Umbilical cord (tissue), 2 donors: ENCODE measurements at places on chromosomes 7 and 10. TPM values are rescaled to one million over a fixed set of nuclear protein-coding genes. Genes with fewer than 3 reads are reported as not detected.

CNPY1 gene
- total RNA-seq: 0.96 TPM

RALA gene
- 7.5 TPM for total RNA-seq

CALML5 gene
- not detected for total RNA-seq

FEZF1 gene
- 0.48 TPM for total RNA-seq

STEAP1 gene
- 3.9 TPM for total RNA-seq

FBH1 gene
- 62.1 TPM for total RNA-seq

ASB10 gene
- not detected for total RNA-seq

NACAD gene
- 1.4 TPM for total RNA-seq

FIGNL1 gene
- 9.6 TPM for total RNA-seq

DNA sequence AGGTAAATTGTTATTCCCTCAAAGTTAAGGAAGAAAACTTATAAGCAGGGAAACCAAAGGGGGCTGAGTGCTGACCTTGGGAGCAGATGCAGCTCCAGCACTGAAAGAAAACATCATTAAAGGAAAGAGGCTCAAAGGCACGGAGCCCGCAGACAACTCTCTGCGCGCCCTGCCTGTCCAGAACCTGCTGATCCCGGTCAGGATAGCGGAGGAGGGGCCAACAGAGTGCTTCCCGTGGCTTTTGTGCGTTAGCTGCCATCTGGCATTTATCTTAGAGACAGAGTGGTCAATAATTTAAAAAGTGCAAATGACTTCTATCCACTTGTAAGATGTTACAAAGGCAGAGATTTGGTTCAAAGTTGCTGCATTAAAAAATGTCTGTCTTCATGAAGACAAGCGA is 162.1 kb downstream of the FANK1 start:
- DNase-seq: no peak

DNA sequence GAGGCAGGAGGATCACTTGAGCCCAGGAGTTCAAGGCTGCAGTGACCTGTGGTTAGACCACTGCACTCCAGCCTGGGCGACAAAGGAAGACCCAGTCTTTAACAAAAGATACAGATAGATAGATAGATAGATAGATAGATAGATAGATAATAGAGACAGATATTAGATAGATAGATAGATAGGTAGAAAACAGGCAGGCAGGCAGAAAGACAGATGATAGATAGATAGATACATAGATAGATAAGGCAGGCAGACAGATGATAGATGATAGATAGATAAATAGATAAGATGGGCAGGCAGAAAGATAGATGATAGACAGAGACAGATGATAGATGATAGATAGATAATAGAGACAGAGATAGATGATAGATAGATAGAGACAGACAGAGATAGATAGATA is 54.5 kb downstream of the TMEM130 start:
- DNase-seq: no peak

- no peak for DNase-seq
Measured at GRCh38 chr10:21503542-21503941, 21.9 kb downstream of the SKIDA1 start.

- DNase-seq: no peak
Measured at GRCh38 chr10:119538632-119539358, 3.7 kb downstream of the RGS10 start.

DNA sequence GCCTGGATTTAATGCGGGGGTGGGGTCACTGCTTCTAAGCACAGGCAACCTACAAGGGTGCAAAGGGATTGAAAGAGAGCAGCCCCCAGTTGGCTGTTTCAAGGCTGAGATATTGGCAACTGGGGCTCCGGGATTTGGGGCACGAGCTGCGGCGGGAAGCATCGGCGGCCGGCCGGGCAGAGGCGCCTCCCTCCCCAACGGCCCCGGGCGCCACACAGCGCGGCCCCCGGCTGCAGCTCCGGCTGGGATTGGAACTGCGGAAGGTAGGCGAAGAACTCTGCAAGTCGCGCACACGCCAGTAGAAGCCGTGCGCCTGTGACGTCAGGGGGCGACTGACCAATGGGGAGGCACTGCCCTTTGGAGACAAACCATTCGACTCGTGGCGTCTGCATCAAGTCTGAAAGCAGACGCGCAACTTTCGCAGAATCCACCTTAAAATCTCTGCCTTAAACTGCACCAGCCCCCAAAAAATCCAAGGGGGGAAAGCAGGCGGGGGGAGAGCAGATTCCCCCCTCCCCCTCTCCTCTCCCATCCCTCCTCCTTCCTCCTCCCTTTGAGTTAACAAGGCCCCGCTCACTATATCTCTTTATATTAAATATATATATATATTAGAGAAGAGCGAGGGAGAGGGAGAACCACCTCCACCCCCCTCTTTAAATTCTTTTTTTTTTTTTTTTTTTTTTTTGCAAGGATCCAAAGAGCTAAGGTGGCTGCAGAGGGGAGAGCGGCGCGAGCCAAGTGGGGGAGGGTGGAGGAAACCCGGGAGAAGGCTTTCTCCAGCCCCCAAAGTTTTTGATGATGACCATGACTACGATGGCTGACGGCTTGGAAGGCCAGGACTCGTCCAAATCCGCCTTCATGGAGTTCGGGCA is at the start of gene DLX6:
Gene DLX6, plus strand, starts transcription at position 371 of the 872 bp plus-strand sequence. Its CDS starts 425 bp downstream, at position 796.
- peak; percentile 45 for DNase-seq

DNA sequence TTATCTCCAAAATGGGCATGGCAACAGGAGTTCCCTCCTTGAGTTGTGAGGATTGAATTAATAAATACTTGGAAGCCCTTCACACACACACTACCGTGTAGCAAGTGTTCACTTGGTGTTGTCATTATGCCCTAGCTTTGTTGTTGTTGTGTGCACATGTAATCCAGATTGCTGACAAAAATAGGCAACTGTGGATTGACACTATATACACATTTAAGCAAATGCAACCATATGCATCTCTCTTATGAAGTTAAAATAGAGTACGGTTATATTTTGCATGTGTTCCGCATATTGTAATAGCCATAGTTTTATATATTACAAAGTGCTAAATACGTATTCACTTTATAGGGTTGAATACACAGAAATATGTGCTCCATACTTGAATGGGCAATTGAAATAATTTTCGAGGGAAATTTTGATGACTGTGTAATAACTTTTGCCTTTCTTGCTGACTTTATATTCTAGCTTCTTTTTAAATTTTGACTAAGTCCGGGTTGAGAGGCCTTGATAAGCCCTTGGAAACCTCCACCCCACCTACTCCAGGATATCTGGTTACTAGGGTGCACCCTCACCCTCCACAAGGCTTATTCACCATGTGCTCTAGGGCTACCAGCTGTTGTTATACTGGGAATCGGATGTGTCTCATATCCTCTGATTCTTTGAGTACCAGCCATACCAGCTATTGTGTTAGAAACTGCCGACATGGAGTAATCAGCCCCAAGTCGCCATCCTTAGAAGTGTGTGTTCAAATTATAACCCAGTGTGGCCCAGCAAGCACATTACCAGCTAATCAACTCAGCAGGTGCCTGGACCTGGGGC is 265.0 kb downstream of the CAMK1D start:
- DNase-seq: no peak

GRCh38 chr7:101124376-101125056 is 2.4 kb upstream of the SERPINE1 start:
- peak; percentile 55 for DNase-seq

- DNase-seq: peak; percentile 48
Measured at GRCh38 chr10:70782086-70782745, 3.0 kb downstream of the TBATA start.

DNA sequence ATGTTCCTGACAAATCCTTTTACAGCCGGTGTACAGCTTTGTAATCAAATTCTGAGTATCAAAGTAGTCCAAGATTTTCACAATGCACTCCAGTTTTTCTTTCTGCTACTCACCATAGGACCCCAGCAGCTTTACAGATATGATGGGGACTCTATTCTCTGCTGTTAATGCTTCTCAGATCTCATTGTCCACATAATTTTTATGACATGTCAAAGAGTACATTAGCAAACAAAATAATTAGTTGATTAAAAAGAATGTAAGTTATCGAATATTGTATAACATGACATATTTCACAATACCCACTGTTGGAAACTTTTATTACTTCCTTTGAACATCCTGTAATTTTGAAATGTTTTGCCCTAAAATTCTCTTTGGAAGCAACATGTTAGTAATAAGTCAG is 81.4 kb upstream of the KIAA1217 start:
- no peak for DNase-seq

- DNase-seq: peak; percentile 54
Measured at GRCh38 chr7:2715341-2716231, 27.6 kb downstream of the AMZ1 start.

GRCh38 chr7:40316176-40316575 is 181.4 kb downstream of the SUGCT start:
- no peak for DNase-seq

DNA sequence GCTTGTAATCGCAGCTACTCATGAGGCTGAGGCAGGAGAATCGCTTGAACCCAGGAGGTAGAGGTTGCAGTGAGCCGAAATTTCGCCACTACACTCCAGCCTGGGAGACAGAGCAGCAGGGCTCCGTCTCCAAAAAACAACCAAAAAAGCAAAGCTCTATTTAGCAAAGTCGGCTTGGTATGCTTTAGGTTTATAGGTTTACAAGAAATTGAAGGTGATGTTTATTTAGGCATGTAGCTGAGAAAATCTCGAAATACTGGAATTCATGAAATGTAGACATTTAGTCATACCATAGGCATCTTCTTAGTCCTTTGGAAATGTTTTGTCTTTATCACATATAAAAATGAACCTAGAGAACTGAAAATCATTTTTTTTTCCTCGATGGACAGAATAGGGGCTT is 453.8 kb upstream of the ANKRD30A start:
- peak; percentile 34 for DNase-seq

DNA sequence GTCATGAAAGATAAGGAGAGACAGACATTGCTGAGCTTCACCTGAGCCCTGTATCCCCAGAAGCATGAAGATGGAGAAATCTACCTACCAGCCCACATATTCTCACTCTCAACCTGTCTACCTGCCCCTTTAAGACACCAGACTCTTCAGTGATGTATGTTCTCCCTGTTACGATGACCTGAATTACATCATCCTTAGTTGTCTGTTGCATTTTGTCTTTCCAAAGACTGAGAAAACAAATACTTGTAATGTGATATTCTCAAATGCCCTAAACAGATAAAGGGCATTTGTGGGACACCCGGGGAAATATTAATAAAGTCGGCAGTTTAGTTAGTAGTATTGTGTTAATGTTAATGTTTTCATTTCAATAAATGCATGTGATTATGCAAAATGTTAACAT is 305.8 kb upstream of the IGFBP3 start:
- DNase-seq: no peak
